ENCODE measurements at places on chromosomes 7 and 10.
A peak's percentile ranks its signal among the peaks of the same experiment; 100 is the strongest.

GRCh38 chr7:150524018-150524417 lies 9.3 kb downstream of the GIMAP7 start:
- no peak for DNase-seq

GRCh38 chr7:142992427-142992826 lies 30.3 kb upstream of the KEL start:
- DNase-seq, result no peak

- no peak for DNase-seq
Observed at GRCh38 chr7:18715988-18716387, 220.4 kb downstream of the HDAC9 start.

GRCh38 chr10:7577176-7577575 lies 89.6 kb downstream of the ITIH5 start:
- no peak for DNase-seq

DNA sequence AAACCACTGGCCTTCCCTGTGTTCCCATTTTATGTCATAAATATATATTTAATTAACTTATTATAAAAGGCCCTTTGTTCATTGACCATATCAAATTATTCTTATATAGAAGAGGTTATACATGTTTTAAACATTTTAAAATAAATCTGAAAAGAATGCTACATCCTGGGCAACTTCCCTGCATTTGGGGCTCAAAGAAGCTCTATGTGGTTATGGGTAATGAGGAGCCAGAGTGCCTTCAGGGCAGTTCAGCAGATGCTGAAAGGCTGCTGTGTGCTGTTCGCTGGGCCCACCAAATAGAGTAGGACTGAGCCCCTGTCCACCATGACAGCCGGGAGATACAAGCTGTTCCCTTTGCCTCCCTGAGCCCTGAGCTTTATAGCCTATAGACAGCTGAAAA lies 35.9 kb downstream of the HTRA1 start:
- no peak for DNase-seq

- DNase-seq, result peak; percentile 78
Observed at GRCh38 chr7:137592232-137592896, 248.8 kb upstream of the PTN start.

- DNase-seq, result no peak
Observed at GRCh38 chr10:43036481-43037428, 40.1 kb upstream of the RET start.

DNA sequence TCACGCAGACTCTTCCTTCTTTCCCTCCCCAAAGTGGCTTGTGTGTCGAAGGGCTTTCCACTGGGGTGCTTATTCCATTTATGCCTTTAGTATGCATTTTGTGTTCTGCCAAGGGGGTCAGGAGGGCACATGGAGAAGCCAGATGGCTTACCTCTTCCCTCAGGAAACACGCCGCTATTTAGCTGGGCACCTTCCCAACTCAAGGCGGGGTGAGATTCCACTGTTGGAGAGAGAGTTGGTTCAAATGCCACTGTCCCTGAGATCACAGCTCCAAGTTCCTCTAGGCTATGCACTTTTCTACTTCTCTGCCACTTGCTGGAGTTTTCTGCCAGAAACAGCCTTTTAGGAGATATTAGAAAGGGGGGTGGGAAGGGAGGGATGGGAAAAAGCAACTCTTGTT lies 1091.8 kb downstream of the LRMDA start:
- no peak for DNase-seq

- no peak for DNase-seq
Observed at GRCh38 chr10:326350-326749, 191.1 kb downstream of the ZMYND11 start.

DNA sequence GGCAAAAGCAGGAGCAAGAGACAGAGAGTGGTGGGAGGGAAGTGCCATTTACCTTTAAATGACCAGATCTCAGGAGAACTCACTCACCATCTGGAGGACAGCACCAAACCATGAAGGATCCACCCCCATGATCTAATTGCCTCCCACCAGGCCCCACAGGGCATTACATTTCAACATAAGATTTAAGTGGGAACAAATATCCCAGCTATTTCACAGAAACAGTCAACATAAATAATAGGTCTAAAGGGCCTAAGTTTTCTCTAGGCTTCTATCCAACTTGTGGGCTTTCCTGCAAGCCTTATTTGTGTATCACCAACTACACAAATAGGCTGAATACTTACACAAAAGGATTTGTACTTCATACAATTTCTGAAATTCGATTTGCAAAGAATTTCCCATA lies 196.8 kb upstream of the POT1 start:
- DNase-seq, result no peak

- no peak for DNase-seq
Observed at GRCh38 chr7:137001478-137001877, 133.0 kb downstream of the CHRM2 start.

GRCh38 chr7:74049997-74050798 lies 22.2 kb downstream of the ELN start:
- DNase-seq, result no peak

GRCh38 chr7:42227541-42227935 lies 9.5 kb downstream of the GLI3 start:
- no peak for DNase-seq

DNA sequence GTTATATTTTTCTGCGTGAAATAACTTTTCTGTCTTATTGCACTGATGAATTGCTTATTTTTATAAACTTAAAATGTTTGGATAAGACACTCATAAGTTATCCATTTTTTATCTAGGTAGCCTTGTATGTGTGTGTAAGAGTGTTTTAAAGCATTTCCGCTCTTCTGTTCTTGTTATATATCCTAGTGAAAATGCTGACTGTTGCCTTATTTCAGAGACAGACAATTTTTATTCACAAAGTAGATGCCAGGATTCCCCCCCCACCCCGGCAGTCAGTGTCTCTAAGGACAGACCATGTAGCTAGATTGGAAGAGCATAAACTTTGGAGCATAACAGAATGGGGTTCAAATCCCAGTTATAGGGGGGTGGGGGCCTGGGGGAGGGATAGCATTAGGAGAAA lies 1.6 kb downstream of the SMC3 start:
- no peak for DNase-seq

GRCh38 chr7:30584965-30585364 lies 9.7 kb upstream of the GARS1 start:
- DNase-seq, result no peak

DNA sequence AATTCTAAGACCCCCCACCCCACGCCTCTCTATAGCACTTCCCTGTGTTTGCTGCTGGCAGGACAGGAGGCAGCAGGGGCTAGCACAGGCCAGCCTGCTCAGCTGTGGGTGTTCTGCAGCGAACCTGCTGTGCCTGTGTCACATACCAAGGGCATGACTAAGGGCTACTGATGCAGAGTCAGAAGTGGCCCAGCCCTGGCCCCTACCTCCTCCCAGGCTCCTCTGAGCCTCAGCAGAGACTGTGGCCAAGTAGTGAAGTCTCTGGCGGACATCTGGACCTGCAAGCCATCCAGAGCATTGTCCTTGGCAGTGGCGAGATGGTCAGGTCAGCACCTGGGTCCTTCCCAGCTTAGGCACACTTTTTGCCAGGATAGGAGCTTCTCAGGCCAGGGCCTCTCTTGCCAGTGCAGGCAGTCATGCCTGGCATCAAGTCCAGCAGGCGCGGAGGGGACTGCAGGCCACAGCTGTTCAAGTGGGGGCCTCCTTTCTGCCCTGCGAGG lies 116.3 kb upstream of the RET start:
- no peak for DNase-seq

GRCh38 chr7:138632826-138633602 lies 68.1 kb downstream of the SVOPL start:
- DNase-seq, result no peak

GRCh38 chr10:102988404-102989314 lies 70.6 kb downstream of the CNNM2 start:
- peak; percentile 47 for DNase-seq

- DNase-seq, result no peak
Observed at GRCh38 chr7:154304231-154304630, 252.0 kb downstream of the DPP6 start.

DNA sequence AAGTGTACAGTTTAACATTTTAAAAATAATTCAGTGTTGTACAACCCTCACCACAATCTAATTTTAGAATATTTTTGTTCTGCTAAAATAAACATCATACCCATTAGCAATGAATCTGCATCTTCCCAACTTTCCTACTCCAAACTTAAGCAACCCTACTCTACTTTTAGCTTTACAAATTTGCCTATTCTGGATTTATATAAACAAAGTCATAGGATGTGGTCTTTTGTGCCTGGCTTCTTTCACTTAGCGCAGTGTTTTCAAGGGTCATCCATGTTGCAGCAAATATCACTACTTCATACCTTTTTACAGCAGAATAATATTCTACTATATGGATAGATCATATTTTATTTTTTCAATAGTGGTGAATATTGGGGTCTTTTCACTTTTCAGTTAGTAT lies 18.9 kb downstream of the CALML3 start:
- DNase-seq, result no peak

DNA sequence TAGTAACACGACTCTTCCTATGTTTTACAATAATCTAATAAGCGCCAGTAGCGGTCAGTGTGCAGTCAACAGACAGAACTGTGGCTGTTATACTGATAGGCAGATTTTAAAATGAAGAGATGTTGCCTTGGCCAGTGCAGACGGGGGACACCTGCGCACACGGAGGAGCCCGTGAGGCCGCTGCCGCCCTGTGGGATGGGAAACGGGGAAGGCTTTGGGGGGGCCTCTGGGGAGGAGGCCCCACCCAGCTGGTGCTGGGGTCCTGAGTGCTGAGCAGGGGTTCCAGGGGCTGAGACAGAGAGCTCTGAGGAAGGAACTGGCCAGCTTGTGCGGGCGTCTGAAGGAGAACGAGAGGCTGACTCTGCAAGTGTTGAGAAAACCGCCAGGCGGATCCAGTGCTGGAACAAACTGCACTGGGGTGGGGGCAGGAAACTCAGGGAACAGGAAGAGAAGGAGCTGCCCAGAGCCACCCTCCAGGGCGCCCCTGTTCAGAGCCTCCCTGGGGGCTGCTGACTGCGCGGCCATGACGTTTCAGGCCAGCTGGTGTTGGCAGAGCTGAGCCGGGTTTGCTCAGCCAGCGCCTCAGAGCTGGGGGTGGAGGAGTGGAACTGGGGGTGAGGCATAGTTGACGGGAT lies 426.4 kb downstream of the TCERG1L start:
- no peak for DNase-seq

GRCh38 chr10:7267142-7267541 lies 143.7 kb downstream of the SFMBT2 start:
- no peak for DNase-seq

GRCh38 chr10:75294518-75294865 lies 58.7 kb upstream of the COMTD1 start:
- no peak for DNase-seq

GRCh38 chr10:31927565-31927883 lies 1.1 kb downstream of the ARHGAP12 start:
- DNase-seq, result no peak

DNA sequence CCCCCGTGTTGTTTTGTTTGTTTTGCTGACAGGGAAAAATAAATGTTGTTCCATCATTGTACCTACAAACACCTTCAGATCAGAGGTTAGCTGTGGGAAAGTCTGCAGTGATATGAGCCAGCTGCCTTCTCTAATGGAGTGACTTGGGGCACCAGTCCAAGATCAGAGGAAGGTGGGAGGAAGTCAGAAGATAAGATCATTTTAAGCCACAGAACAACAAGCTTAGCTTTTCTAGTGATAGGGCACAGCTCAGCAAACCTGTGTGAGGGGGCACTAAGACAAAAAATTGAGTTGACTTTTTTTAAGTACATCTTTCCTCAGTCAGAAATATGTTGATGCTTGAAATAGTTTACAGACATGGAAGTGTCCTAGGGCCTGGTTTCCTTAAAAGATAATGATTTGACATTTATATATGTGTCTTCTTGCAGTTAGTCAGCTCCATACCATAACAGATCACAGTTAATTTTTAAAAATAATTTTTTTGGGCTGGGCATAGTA lies 240.3 kb upstream of the KAT6B start:
- DNase-seq, result no peak

DNA sequence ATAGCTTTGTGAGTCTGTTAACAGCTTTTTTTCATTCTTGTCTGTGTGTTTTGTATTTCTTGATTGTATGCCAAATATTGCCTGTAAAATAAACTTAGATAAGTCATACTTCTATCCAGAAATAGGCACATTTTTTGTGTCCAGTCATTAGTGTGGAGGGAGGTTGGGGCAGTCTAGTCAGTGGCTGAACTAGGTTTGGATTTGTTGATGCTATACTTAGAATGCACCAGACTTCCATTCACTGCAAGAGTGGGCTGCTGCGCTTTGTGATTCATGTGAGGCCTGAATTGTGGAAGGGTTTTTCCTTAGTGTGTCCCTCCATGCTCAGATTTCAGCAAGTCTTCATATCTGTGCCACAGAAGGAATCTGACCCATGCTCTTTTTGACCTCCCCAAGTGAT lies 50.0 kb downstream of the TRUB1 start:
- DNase-seq, result no peak

DNA sequence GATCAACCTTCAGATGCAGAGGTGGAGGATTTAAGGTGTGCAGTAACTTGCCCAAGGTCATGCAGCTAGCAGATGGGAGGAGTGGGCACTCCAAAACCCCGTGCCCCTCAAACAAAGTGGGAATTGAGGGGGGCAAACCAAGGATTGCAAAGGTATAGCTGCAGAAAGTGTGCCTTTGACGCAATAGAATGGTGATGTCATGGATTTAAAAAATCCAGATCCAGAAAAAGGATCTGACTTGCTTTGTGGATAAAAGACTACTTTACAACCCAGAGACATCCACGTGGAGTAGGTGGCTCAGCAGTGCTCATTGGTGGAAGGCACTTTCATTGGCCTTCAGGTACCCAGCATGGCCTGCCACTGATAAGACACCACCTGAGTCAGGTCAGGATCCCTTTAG lies 15.7 kb upstream of the ADRB1 start:
- no peak for DNase-seq

- DNase-seq, result no peak
Observed at GRCh38 chr10:7861509-7862120, 43.3 kb downstream of the TAF3 start.

DNA sequence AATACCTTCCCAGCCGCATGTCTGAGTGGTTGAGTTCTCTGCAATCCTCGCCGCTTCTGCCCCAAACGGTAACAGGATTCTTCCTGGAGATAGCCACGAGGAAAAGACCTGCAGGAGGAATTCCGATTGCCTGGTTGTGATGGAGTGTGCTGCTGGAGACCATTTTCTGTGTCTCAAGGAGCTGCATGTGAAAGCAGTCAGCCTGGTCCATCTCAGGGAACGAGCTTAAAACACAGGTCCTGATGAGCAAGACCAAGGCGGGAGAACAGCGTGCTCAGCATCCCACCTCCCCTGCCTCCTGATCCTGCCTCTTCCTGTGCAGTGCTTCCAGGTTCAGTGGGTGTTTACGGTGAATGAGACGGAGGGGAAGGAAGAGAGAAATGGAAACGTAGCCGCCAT lies 26.5 kb downstream of the VIPR2 start:
- DNase-seq, result no peak

GRCh38 chr7:53518319-53518718 lies 482.9 kb downstream of the POM121L12 start:
- no peak for DNase-seq

GRCh38 chr7:118158766-118159165 lies 25.2 kb upstream of the LSM8 start:
- DNase-seq, result no peak

Data from amniotic stem cell (primary cell).